ENCODE measurements at places on chromosomes 6 and 20.

GRCh38 chr6:111646942-111647341 lies 41.3 kb upstream of the TRAF3IP2 start:
- DNase-seq, result peak; percentile 83

DNA sequence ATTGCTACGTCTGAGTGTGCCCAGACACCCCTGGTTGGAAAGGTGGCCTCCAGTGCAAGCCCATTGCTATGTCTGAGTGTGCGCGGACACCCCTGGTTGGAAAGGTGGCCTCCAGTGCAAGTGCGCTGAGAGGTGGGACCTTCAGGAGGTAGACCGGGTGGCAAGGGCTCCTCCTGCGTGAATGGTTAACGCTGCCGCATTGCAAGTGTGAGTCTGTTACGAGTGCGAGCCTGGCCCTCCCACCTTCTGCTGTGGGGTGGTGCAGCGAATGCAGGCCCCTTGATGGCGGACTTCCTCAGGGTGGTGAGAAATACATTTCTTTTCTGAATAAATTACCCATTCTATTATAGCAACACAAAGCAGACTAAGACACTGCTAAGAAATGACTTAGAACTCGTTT lies 208.8 kb downstream of the DLL1 start:
- no peak for DNase-seq

DNA sequence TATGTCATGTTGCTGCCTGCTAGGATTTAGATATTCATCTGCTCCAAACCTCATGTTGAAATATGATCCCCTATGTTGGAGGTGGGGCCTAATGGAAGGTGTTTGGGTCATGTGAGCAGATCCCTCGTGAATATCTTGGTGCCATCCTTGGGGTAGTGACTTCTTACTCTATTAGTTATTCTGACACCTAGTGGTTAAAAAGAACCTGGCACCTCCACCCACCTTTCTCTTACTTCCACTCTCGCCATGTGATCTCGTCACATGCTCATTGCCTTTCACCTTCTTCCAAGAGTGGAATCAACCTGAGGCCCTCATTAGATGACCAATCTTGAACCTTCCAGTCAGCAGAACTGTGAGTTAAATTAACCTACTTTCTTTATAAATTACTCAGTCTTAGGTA lies 549.4 kb upstream of the SYNCRIP start:
- DNase-seq, result no peak

DNA sequence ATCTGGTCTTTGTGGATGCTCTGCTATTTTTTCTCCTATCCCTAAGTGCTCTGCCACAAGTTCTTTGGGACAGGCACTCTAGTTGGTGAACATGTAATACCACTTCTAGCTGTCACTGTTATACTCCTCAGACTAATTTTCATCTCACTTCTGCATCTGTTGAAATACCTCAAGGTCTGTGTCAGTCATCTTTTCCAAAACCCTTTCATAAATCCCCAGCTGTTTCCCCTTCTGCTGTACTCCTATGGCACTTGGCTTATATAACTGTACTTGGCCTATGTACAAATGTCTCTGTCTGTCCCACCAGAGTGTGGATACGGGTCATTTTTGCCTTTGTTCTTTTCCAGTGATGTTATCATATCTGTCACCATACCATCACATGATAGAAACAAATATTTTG lies 124.2 kb downstream of the FHL5 start:
- DNase-seq, result no peak

DNA sequence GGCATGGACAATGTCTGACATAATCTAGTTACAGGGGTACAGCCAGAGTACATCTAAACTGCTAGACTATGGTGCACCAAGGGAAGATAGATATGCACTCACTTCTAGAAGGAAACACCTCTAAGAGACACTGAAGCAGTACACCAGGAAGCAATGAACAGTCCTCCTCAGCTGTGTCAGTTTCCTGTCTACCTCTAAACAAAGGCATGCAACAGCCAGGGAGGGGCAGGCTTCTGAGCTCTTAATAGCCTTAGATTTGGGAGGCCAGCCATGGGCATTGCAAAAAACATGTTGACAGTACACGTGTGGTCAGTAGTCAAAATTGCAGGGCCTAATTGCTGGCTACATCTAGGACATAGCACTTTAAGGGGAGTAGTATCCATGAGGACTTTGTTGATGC lies 21.4 kb downstream of the CRYBG1 start:
- DNase-seq, result no peak

GRCh38 chr20:32362901-32363364 lies 4.8 kb downstream of the ASXL1 start:
- DNase-seq, result no peak

DNA sequence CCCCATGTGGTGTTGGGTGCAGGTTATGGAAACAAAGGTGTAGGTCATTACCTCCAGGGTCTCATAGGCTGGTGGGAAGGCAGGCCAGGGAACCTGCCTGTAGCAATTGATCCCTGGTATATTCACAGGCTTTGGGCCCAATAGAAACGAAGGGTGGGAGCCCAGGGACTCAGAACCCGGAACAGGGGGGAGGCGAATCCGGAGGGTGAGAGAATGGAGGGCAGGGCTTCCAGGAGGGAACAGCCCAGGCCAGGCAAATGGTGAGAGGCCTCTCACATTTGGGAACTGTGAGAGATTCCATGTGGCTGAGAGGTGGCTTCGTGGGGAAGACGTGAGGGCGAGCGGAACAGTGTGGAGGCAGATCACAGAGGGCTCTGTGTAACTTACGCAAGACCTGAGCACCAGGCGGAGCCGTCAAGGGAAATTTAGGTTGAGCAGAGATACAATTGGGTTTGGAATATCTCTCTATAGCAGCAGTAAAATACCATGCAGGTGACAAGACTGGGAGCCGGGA lies 267.1 kb downstream of the ERMARD start:
- DNase-seq, result no peak

- no peak for DNase-seq
These were observed 31.4 kb upstream of the BACH2 start for GRCh38 chr6:90328004-90328403.

DNA sequence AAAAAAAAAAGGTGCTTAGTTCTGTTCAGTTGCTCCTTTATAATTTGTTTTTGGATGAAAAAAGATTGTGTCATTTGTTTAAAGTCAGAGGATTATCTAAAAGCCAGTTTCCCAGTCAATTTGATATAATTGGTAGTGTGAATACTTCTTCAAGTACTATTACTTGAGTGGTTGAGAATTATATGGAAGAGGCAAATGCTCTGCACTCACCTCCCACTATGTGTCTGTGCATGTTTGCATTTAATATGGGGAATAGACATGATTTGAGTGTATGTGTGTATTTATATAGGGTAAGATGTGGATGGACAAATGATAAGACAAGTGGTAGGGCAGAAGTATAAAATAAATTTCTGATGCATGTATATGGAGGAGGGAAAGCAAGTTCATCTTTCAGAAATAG lies 15.8 kb downstream of the GJA1 start:
- DNase-seq, result no peak

DNA sequence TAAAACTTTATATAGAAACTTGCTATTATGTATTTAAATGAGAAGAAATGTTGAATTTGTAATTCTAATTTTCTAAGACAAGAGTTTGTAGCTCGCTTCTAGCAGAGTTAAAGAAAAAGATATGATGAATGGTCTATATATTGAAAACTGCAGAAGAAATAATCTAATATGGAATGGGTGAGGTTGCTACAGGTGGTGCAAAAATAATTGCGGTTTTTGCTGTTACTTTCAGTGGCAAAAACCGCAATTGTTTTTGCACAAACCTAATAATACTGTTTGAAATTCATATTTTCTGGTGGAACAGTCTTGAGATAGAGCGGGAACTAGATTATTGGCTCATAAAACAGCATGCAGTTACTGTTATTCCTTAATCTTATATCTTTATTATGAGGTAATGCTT lies 23.9 kb downstream of the EYA4 start:
- no peak for DNase-seq

DNA sequence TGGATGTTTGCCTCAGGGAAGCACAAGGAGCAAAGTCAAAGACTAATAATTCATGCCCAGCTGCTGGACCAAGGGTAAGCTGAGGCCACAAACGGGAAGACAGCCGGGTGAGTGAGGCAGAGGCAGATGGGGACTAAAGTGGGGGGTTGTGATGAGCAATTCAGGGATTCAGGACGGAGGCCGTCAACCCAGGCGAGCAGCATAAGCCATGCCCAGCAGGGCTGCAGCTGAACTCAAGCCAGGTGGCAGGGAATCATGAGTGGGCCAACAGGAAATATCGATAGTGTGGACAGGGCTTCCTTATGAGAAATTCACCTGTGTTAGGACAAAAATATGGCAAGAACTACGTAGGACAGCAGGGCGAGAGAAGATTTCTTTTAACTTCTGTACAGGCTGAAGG lies 246.8 kb downstream of the CDC5L start:
- DNase-seq, result no peak

GRCh38 chr6:78910591-78911171 lies 43.3 kb downstream of the IRAK1BP1 start:
- peak; percentile 28 for DNase-seq

- DNase-seq, result no peak
These were observed 35.8 kb downstream of the METTL24 start for GRCh38 chr6:110322151-110322873.

DNA sequence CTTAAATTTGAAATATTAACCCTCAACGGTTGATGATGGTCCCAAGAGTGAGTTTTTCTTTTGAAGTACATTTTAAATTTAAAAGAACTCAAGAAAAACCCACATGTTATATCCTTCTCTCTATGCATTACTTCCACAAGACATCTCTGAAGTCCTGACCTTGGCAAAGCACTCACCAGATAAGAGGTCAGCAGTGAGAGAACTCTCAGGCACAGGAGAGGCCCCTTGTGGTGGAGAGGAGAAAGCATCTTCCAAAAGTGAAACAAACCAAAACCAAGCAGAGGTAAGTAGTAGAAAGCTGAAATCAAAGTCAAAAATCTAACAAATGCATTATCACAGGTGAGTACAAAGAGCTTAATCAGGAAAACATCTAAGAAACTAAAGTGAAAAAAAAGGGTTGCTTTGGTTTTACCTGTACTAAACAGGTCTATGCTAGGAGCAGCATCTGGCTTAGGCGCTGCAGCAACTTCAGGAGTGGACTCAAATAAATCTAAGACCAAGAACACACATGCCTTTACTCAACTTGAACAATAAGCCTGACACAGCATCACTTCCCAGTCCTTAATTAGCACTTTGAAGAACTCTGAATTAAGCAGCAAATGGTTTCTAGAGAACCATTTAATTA lies 80.5 kb downstream of the PRSS35 start:
- DNase-seq, result no peak

GRCh38 chr6:38170666-38171355 lies 351.3 kb downstream of the ZFAND3 start:
- DNase-seq, result no peak

DNA sequence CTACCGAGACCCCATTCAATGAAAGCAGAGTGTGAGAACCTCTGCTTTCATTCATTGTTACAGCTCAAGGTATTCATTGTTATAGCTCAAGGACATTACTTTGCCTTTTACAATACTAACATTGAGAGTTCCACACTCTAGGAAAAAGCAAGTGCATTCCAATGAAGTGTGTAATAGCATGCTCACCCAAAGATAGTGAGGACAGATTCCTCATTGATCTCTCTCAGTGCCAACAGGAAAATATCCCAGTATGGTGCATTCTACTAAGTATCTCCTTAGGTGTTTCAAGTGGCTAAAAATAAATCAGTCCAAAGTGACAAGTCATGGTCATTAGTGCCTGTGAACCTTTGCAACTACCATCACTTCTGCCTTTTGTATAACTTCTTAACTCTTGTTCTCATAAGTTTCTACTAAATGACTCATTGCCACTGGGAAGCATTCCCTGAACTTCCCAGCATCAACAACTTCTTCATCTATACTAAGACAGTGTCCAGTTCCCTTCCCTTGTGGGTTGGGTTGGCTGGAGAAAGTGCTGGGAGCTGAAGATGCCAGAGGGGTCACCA lies 140.7 kb upstream of the STXBP5 start:
- DNase-seq, result no peak

GRCh38 chr20:9179867-9180266 lies 111.0 kb downstream of the PLCB4 start:
- no peak for DNase-seq

GRCh38 chr6:34151321-34152041 lies 5.6 kb upstream of the GRM4 start:
- DNase-seq, result peak; percentile 19

- no peak for DNase-seq
These were observed 13.8 kb upstream of the GTF3C6 start for GRCh38 chr6:110944681-110945151.

DNA sequence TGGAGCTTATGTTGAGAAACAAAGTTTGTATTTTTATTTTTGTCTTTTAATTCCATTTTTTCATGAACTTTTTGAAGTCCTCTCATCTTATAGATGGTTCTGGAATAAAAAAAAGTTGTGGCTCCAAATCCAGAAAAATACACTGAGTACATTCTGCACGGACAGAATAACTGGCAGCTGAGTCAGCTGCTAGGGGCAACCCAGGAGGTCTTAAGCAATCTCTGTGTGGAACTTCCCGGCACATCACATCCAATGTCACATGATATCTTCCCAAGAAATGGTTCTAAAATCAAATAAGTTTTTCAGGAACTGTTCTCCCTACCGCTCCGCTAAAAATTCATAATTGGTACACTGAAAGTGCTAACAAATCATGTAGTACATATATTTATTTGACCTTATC lies 29.8 kb downstream of the SLC13A3 start:
- DNase-seq, result no peak

- DNase-seq, result no peak
These were observed 862.6 kb upstream of the MAN1A1 start for GRCh38 chr6:120211955-120212792.

DNA sequence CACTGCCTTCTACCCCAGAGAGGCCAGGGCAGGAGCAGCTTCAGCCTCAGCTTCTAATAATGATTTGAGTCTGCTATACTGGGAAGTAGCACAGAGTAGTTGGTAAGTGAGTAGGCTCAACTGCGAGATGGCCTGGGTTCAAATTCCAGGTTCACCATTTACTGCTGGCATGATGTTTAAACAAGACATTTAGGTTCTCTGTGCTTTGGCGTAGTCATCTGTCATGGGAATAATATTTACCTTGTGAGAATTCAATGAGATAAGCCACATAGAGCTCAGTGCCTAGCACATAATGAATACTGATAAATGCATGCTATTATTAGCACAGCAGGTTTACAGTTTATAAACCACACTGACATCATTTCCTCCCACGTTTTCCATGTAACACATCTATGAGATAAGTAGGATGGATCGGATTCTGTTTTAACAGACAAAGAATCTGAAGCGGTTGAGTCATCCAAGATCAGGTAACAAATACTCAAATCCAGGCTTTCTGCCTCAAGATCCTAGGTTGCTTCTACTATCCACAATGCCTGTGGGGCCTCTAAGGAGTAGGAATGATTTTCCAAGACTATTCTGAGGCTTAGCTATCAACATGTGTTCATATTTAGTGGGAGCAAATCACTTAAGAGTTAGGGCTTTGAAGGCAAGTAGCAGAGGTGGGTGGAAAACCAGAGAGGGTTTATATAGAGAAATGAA lies 72.9 kb upstream of the DTNBP1 start:
- DNase-seq, result no peak

GRCh38 chr20:54345301-54345724 lies 130.1 kb upstream of the DOK5 start:
- DNase-seq, result no peak

GRCh38 chr20:61025536-61025935 lies 226.5 kb upstream of the CDH4 start:
- DNase-seq, result no peak

- DNase-seq, result no peak
These were observed 14.8 kb downstream of the FAXC start for GRCh38 chr6:99334526-99335127.
